Cardiac fibroblast (primary cell): ENCODE measurements at places on chromosomes 4 and X.
A peak's percentile ranks its signal among the peaks of the same experiment; 100 is the strongest.

DNA sequence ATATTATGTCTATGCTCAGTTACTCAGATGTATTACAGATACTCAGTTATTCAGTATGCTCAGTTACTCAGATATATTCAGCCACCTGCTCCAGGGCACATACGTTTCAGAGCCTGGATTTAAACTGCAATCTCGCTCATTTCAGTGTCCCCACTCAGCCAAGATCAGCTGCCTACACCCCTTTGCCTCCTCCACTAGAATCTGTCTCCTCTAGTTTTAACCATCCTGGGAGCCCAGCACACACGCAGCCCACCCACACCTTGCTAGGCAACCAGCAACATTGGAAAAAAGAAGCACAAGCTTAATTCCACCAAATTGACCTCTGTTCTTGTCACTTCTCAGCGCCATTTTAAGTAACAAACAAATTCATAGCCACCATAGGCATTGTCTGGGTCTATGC, 246.2 kb downstream of the QDPR start:
- no peak for DNase-seq

GRCh38 chr4:159855731-159856130, 752.9 kb downstream of the RAPGEF2 start:
- no peak for DNase-seq

GRCh38 chrX:103483720-103484119, 35.6 kb downstream of the RAB40A start:
- DNase-seq, result no peak

DNA sequence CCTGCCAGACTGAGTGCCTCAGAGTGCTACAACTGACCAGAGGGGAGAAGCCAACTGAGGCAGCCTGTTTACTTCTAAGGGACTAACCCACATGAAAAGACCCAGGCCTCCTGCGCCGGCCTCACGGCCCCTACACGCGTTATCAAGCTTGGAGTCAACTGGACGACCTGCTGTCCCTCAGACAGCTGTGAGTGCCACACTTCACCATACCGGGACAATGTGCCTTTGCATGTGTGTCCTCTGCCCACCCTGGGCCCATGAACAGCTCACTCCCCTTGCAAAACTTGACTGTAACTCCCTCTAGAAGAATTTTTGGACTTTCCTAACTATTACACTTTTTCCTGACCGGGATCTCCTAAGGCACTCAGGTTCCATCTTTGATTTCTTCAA, 1.8 kb downstream of the NOP14 start:
- no peak for DNase-seq

- DNase-seq, result no peak
These were observed 238.1 kb downstream of the SPOCK3 start for GRCh38 chr4:166996216-166996615.

- DNase-seq, result no peak
These were observed 8.8 kb downstream of the PRDM8 start for GRCh38 chr4:80206111-80206510.

- peak; percentile 57 for DNase-seq
These were observed at the start of gene DCTD for GRCh38 chr4:182917182-182918043. DCTD (minus strand) TSS chr4:182917386; CDS start chr4:182915568, 1,818 bp downstream.

GRCh38 chrX:151896734-151897474, 15.8 kb upstream of the MAGEA4 start:
- DNase-seq, result peak; percentile 49

DNA sequence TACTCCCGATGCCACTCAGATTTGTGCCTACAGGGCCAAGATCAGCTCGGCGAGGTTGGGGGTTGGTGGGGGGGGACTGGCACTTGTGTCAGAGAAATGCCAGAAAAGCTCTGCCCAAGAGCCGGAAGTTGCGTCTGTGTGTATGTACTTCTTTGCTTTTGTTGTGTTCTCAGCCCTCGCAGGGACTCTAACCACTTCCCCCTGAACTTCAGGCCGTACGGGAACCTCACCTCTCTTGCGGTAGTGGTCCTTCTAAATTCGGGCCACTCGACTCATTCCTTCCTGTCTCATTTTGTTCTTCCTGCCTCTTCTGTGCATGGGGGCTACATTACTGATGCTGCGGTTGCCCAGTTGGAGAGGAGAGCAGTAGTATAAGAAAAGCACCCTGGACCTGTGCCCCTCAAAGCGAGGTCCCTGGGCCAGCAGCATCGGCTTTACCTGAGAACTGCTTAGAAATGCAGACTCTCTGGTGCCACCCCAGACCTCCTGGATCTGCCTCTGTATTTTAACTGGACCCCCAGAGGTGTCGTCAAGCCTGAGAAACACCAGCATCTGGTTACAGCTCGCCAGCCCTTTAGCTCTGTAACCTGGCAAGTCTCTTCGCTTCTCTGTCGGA, 146.3 kb upstream of the RPS6KA3 start:
- DNase-seq, result no peak

DNA sequence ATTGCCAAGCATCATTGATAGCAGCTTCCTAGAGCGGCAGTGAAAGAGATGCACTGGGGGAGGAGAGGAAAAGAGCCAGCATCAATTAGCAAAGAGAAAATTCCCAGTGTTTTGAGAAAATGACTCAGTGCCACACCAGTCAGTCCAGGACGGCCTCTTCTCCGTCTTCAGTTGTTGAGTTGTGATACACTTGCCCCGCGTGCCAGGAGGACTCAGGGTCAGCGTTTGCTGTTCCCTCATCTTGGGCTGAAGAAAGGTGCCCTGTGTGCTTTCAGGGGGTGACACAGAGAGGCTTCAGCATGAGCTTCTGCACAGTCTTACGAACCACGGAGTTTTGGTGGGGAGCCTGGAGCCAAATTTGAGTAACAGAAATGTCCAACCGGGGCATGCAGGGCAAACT, 82.3 kb downstream of the GPR143 start:
- no peak for DNase-seq

- DNase-seq, result no peak
These were observed 3.3 kb downstream of the NKX6-1 start for GRCh38 chr4:84495794-84496261.

DNA sequence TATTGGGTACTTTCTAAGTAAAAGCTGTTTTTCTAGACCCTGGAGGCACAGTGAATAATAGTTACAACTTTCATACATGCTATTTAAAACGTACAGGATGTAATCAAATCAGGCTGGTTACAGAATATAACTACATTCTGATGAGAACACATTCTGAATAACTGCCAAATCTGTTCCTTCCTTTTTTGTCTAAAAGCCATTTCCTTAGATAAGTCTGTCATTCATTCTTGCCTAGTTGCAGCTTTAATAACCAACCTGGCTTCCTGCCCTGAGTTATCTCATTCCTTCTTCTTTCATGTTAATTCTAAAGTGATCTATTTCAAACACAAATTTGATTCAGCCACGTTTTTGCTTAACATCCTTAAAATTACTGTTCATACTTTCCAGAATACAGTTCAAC, 189.7 kb upstream of the ITM2A start:
- no peak for DNase-seq

- DNase-seq, result no peak
These were observed 227.0 kb downstream of the C4orf33 start for GRCh38 chr4:129322920-129323319.

- DNase-seq, result peak; percentile 47
These were observed 29.7 kb upstream of the LGI2 start for GRCh38 chr4:25060241-25060962.

GRCh38 chr4:79083406-79084010, 144.3 kb upstream of the PAQR3 start:
- DNase-seq, result no peak

GRCh38 chr4:155071962-155072361, 136.5 kb upstream of the NPY2R start:
- DNase-seq, result no peak

GRCh38 chrX:146264763-146265375, 447.2 kb downstream of the SLITRK2 start:
- no peak for DNase-seq

- DNase-seq, result no peak
These were observed 138.8 kb downstream of the DTHD1 start for GRCh38 chr4:36420111-36420679.

GRCh38 chrX:133415276-133416105, at the start of gene GPC4:
GPC4 (minus strand) TSS chrX:133415489; CDS start chrX:133414965, 524 bp downstream.
- DNase-seq, result peak; percentile 23

DNA sequence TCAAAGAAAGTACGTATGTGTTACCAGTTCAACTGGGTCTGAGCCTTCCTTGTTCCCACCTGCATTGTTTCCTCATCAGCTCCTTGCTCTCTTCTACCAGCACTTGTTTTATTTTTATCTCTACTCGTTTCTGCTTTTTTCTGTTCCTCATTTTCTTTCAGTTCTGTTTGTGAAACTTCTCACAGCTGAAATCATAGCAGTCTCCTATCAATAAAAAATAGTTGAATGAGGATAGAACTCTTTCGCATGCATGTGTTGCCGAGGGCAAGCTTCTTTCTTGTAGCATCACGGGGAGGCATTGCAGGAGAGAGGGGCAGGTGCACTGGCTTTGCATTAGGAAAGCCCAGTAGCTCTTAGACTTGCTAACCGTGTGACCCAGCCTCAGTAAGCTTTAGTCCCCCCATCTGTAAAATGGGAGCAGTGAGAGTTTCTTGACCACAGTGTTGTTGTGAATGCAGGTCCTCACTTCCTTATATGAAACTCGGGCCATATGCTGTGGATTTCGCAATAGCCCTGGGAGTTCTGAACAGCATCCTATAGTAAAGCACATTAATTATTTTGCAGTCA, 24.7 kb downstream of the OFD1 start:
- no peak for DNase-seq

DNA sequence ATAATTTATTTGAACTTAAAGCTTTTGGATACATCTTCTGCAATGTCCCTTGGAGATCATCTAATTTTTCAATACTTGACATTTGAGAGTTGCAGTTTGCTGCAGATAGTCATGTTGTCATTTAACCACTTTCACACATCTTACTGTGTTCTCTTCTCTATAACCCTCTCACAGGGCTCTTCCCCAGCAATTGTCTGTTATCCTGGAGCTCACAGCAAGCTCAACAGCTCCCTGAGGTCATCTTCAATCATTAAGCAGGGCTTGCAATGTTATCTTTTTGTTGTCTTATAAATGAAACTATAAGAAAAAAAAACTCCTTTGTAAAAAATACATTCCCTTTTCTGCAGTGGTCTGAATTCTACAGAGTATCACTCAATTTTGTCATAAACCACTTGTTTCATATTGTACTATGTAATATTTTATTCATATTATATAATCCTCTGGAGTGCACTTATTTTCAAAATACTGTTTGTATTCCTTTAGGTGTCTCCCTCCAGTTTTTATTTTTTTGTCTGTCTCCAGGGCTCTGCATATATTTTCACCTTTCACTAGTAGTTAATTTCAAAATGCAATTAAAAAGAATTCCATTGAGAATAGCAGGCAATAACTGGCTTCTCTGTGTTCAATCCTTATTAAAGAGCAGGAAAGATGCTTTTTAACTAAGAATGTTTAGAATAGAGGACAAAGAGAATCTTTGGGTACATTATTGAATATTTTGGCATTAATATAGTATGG, 106.3 kb upstream of the ARSJ start:
- no peak for DNase-seq

DNA sequence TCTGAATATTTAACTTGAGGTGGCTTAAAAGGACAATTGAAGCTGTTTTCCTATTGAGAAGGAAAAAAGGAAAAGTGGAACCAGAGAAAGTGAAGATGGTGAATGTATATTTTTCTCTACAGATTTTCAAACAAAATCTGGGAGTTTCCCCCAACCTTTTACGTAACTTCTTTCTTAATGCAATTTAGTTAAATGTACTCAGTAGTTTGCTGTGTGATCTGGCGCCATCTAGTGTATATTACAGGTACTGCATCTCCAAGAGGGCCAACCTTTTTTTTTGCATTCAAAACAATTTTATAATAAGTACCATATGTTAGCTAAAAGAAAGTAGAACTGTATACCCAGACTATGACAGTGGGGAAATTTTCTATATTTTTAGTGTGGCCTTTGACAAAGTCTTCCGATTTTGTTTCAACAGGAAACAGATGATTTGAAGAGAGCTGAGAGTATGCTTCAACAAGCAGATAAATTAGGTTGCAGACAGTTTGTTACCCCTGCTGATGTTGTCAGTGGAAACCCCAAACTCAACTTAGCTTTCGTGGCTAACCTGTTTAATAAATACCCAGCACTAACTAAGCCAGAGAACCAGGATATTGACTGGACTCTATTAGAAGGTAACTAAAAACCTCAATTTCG, 82.0 kb downstream of the PLS3 start:
- DNase-seq, result peak; percentile 71

DNA sequence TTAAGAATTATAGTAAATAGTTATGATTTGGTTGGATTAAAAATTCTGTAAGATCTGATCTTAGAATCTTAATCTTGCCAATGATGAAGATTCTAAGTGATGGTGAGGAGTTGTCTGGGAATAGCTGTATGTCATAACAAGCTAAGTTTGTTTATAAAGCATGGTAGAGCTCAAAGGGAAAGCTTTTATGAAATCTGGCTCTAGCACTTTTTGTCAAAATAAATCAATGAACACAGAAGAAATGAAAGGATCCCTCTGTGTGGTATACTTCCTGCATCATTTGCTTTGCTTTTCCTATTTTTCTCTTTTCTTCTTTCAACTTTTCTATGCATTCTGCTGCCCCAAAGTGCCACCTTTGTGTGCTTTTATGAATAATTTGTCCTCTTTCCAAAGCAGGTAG, 193.5 kb upstream of the FAT1 start:
- DNase-seq, result no peak

GRCh38 chr4:24871210-24871609, 41.6 kb downstream of the CCDC149 start:
- DNase-seq, result no peak

DNA sequence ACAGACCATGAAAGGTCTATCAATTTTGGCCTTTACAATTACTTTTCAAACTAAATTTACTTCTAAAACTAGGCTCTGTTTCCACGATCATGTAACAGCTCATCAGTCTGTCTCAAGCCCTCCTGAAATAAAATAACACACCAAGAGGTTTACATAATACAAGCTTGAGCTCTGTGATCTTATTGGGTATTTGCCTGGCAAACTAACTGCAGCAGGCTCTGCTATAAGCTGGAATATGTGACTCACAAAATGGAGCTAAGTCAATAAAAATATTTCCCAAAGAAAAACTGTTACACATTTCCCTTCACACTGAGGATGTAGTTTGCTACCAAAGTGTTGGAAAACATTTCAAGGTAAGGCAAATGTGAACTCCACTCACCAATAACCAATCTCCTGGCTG, 94.7 kb upstream of the GPM6B start:
- DNase-seq, result peak; percentile 49

- DNase-seq, result peak; percentile 34
These were observed 142.7 kb downstream of the RPA4 start for GRCh38 chrX:97026406-97026805.

GRCh38 chr4:137156054-137156453, 376.2 kb downstream of the PCDH18 start:
- DNase-seq, result peak; percentile 64

- DNase-seq, result peak; percentile 84
These were observed 48.8 kb downstream of the MAP7D2 start for GRCh38 chrX:20067709-20068561.

GRCh38 chr4:155005395-155006090, 202.9 kb upstream of the NPY2R start:
- DNase-seq, result peak; percentile 77

DNA sequence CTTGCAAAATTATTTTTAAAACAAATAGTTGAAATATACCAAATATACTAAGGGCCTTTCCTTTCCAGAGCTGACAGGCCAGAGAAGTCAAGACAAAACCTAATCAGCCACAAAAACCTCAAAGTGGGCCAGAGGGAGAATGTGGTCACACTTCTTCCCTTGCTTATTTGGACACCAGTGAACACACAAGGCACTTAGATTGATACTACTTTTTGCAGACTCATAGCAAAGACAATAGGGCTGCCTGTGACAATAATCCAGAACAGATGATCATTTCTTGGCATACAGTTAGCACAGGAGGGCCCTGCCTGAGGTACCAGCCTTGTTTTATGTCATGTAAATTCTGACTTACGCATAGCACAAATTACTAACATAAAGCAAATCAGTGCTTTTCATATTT, 215.7 kb upstream of the NEIL3 start:
- DNase-seq, result no peak
